ENCODE measurements at places on chromosomes 13 and 19.

DNA sequence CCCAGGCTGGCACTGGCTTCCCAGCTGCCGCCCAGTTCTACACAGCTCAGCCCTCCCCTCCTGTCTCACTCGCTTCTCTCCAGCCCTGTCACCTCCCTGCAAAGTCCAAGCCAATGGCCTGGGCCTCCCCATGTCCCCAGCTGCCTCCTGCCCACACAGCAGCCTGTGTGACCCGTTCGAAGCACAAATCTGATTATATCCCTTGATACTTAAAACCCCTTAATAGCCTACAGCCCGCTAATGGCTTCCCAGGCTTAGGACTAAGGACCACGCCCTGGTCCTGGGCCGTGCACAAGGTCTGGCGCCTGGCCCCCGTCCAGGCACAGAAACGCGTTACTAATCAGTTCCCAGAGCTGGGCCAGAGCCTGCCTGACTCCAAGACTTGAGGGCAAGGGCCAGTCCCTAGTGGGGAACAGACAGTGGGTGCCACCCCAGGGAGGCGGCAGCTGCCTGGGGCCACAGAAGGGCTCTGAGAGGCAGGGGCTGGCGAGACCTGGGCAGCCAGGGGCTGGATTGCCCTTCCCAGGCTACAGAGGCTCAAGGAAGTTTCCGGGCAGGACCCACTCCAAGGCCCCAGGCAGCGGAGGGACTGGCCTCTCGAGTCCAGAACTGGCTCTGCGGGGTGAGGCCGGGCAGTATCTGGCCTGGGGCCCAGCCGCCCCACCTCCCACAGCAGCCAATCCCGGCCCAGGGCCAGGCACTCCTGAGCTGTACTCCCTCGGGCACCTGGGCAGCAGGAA, 10.4 kb downstream of the XAB2 start:
- peak; percentile 96 for DNase-seq

DNA sequence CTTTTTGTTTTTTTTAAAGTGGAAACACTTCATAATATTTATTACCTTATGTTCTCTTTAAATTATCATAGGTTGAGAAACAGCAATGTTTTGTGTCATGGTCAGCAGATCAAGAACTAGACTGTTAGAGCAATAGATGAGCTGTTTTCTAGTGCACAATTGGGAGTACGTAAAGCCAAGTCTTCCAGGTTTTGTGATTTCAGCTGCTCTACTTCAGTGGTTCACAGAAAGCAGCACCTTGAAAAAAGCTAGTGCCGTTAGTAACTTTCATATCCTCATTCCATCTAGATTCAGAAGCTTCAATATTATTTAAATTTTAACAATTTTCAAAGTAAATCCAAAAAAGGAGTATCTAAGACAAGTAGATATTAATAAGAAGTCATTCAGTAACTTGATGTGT, 1.9 kb downstream of the GPR18 start:
- no peak for DNase-seq

- DNase-seq, result no peak
These were observed 194.8 kb upstream of the TSC22D1 start for GRCh38 chr13:44770951-44771350.

DNA sequence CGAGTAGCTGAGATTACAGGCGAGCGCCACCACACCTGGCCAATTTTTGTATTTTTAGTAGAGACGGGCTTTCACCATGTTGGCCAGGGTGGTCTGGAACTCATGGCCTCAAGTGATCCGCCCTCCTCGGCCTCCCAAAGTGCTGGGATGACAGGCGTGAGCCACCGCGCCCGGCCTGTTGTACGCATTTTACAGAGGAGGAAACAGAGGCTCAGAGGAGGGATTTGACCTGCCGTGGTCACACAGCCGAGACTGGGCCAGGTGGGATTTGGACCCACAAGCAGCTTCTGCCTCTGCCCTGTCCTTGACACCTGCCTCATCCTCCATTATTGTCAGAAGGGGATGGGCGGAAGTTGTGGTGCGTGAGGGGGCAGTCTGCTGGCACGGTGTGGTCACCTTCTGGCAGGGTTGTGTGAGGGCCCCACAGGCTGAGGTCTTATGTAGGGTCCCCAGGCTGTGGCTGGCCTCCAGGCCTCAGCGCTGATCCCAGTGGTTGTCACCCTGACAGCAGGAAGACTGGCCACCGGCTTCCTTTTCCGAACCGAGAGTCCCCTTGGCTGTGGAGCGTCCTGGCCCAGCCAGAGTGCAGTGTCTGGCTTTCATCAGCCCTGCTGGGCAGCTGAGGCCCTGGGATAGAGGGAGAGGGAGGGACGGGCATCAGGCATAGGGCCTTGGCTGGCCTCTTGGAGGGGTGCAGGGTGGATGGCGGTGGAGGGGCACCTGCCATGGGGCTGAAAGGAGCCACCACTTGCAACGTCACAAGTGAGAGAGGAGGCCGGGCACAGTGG, 20.3 kb downstream of the NFIC start:
- DNase-seq, result peak; percentile 58

DNA sequence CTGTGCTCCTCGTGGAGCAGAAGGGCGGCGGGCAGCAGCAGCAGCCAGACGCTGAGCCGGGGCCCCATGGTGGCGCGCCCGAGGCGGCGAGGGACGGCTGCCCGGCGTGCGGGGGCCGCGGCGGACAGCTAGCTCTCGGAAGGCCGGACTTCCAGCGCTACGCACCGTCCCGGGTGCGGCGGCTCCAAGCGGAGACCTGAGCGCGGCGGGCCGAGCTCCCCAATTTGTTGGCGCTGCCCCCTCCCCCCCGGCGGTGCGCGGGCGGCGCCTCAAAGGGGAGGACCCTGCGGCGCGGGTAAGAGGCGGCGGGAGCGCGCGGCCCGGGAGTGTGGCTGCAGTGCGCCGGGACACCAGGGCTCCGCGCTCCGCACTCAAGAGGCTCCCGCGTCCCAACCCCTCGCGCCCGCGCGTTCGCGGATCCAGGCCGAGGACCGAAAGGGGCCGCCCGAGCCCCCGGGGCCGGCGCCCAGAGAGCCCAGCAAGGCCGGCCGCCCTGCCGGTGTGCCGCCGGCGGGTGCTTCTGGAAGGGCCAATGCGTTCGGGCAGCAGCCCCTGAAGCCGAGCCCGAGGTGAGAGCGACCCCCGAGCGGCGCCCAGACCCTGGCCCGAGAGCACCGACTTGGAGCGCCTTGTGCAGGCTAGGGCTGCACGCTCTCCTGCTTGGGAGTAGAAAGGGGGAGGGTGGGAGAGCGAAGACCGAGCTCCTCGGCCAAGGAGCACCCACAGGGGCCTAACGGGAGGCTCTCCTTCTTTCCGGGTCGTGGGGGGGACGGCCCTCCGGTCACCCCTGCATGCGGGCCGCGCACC, at the start of the genes COL4A1 and COL4A2:
COL4A1 (minus strand) TSS at position 198 of the 807 bp plus-strand sequence; CDS start at position 68, 130 bp downstream.
COL4A2 (plus strand) TSS at position 325 of the 807 bp plus-strand sequence. CDS start 620 bp downstream, outside the sequence.
- DNase-seq, result no peak

DNA sequence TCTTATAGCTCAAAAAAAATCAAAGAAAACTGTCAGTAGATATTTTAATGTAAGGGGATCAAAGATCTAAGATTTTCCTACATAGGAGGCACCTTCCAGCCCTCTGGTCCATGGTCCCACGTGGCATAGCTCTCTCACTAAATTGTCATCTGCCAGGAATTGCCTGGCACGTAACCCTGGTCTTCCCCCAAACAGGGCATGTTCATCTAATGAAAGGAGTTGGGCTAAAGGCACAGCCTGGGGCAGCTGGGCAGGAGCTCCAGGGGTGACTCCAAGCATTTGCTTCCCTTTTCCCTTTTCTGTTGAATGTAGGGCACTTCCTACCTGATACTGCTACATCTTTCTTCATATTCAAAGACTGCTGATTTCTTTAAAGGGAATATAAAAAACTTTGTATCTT, 148.7 kb downstream of the COL4A1 start:
- no peak for DNase-seq

- peak; percentile 28 for DNase-seq
These were observed 7.6 kb upstream of the GJB6 start for GRCh38 chr13:20239748-20240147.

- peak; percentile 81 for DNase-seq
These were observed 37.8 kb upstream of the CXCL17 start for GRCh38 chr19:42480335-42481095.

- no peak for DNase-seq
These were observed 66.3 kb downstream of the MAP4K1 start for GRCh38 chr19:38551450-38551813.

GRCh38 chr13:61766667-61767058, 351.0 kb upstream of the PCDH20 start:
- DNase-seq, result no peak

- no peak for DNase-seq
These were observed 170.6 kb downstream of the POSTN start for GRCh38 chr13:37427843-37428494.

- peak; percentile 96 for DNase-seq
These were observed 17.9 kb downstream of the UBAC2 start for GRCh38 chr13:99218545-99218944.

DNA sequence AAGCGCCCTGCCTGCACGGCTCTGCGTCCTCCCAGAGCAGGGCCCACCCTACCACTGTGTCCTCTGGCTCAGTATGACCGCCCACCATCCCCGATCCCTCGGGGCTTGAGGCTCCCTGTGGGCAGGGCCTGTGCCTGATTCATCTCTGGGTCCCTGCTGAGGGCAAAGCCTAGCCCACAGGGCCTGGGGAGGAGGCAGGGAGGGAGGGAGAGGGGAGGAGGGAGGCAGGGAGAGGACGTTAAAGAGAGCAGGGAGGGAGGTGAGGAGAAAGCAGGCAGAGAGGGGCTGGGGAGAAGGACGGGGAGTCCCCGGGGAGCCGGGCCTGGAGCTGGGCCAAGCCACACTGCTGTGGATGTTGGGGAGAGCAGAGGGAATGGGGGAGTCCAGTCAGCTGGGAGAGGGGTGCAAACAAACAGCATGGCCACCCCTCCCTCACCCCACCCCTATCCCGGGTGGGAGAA, 4.0 kb upstream of the ERFL start:
- DNase-seq, result no peak
